ENCODE measurements at places on chromosomes 3 and 15.

DNA sequence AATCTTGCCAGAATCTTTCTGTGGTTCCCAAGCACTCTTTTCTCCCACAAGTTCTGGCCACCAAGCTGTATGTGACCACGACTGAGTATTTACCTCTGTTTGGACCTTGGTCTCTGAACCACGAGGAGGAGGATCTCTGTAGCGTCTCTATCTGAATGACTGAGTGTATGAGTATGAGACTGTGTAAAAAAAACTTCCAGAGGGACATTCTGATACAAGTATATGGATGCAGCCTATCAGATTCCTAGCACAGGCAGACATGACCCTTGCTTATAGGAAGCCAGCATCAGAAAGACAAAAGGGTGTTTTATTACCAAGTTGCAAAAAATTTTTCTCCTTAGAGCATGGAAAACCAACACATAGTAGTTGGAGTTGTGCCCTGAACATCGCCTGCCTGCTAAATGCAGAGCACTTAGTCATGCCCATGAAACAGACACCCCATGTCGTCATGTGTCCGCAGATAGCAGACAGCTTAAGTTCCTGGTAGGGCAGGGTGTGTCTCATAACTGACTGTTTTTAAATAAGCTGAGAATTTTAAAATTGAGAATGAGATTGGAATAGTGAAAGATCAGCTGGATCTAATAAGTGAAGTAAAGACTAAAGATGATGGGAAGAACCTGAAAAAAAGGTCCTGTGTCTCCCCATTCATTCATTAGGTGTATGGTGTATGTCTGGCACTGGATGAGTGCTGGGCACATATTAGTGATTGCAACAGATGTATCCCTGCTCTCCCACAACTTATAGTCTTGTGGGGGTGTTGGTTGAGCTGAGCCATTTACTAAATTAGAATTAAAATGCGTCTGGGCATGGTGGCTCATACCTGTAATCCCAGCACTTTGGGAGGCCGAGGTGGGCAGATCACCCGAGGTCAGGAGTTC, 30.9 kb downstream of the DAG1 start:
- DNase-seq: no peak

GRCh38 chr3:184238246-184238818, 8.9 kb downstream of the VWA5B2 start:
- no peak for DNase-seq

DNA sequence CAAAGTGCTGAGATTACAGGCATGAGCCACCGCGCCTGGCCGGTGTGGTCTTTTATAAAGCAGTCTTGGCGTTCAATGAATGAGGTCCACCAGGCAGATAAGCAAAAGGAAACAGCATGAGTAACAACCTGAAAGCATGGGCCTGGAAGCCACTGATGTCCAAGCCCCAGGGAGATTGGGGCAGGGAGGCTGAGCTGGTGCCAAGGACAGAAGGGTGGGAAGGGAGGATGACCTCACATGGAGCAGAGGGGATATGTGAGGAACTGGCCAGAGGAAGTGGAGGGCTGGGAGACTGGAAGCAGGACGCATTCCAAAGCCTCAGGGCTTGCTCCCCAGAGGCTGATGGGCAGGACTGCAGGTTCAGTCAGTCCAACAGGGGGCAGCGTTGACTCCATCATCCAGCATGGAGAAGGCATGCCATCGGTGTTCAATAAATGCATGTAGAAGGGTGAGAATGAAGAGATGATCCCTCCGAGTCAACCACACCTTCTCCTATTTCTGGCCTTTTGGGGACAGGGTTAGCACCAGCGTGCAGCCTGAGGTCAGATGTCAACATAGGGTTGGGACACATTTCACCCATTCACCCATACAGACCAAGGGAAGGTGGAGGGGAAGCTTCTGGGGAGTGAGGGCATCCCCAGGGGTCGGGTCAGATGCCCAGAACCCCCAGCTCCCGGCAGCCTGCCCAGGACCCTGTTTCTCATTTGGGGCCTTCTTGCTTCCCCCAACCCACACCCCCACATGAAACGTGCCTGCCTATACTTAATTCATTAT, 14.8 kb downstream of the MYL3 start:
- peak; percentile 20 for DNase-seq

- no peak for DNase-seq
These were observed 766 bp upstream of the EMC4 start for GRCh38 chr15:34223904-34224596.

- no peak for DNase-seq
These were observed 13.7 kb downstream of the NTRK3 start for GRCh38 chr15:88242586-88243555.

DNA sequence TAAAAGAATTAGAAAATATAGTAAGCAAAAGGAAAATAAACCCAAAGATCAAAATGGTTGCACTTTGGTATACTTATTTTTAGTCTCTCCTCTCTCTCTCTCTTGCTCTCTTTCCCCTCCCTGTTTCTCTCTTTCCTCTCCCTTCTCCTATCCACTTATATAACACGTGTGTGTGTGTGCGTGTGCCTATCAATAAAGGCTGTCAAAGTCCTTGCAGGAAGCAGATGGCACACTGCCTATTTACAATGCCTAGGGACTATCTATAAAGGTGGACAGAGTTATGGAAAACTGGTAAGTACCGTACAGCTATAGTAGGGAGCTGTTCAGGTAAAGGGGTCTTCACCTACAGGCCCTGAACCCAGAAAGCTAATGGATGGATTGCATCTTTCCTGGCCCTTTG, 161.6 kb downstream of the SQOR start:
- DNase-seq: no peak

DNA sequence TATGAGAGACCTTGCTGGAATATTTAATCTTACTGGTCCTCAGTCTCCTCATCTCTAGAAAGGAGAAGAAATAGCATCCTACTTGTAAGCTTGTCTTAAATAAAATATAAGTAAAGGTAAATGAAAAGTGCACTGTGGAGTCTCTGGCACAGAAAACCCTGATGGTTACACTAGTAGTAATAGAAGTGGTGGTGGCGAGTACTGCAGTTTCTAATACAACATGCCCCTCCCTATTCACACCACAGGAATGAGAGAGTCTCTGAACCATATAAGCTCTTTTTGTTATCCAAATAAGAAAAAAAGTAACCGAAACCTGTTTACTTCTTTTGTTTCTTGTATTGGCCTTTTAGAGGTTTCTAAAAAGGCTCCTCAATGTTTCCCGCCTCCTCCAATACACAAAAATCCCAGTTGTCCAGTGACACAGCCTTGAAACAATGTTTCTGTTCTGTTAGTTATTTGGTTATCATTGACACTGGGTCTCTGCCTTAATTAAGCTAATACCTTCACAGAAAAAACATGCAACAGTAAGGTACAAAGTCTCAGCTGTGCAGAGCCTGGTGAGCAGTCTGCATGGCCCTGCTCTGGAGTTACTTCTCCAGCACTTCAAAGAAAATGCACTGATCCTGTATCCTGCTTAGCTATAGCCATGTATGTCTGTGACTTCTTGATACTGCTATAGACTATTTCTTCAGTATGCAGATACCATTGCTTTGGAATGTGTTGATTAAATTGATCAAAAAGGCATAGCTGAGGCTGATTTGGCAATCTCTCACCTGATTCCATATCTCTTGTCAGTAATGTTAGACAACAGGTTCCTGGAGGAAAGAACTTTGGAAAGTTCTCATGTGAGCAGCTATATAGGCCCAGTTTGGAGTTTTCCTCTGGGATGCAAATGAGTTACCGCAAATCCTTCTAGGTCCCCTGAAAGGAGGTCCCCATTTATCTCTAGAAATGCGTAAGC, 315.6 kb upstream of the IL12A start:
- no peak for DNase-seq

Measured in kidney capillary endothelial cell (primary cell).